ENCODE measurements at places on chromosomes 2 and 18.

DNA sequence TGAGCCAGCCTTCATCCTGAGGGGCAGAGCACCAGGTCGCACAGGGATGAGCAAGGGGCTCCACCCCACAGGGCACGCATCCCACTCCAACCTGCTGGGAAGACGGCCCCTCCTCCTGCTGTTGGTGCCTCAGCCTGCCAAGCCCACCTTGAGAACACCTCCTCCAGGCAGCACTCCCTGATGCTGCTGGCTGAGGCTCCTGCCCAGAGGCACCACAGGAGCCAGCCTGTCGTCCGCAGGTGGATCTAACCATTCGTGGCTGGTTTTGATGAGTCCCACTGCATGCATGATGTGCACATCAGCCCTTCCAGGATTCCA, 58.4 kb downstream of the BIN1 start:
- no peak for DNase-seq

DNA sequence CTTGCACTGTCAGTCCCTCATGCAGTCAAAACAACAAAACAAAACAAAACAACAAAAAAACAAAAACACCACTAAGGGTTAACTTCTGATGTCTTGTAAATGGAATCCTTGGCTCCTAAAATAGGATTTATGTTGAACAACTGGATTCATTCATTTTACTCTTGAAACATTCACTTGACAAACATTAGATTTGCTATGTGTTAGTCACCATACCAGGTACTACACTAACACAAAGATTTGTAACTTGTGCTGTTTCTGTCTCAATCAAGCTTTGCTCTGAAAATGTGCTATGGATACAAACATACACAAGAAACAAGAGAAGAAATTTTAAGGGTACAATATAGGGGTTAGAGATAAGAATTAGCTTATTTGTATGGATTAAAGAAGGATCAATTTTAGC, 812.8 kb downstream of the LRP1B start:
- no peak for DNase-seq

GRCh38 chr2:130828461-130828860, 8.3 kb upstream of the ARHGEF4 start:
- DNase-seq, result no peak

DNA sequence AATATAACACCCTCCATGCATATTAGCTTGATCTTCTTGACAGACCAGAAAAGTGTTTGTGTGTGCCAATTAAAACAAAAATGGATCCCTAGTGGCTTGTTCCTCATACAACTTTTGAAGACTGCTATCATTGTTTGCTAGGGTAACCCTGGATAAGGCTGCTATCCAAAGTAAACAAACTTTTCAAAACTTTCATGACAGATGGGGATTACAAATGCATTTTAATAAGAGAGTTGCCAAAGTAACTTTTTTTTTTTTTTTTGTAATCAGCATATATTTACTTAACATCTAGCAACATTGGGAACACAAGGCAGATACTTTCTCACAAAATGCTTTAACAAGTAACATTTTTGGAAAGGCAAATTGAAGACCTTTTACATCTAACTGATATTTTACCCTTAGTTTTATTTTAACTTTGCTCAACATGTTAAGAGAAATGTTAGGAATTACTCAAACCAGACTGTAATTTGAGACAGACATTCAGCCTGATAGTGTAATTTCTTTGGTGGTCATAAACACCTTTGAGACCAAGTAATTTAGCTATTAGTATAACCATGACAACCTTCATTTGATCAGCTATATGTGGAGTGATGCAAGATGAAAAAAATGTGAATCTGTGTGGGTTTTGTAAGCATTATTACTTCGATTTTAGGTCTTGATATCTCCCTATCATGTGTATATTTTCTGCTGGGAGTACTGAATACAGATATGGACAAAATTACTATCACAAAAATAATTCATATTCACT, 300.9 kb downstream of the ARHGAP15 start:
- no peak for DNase-seq

DNA sequence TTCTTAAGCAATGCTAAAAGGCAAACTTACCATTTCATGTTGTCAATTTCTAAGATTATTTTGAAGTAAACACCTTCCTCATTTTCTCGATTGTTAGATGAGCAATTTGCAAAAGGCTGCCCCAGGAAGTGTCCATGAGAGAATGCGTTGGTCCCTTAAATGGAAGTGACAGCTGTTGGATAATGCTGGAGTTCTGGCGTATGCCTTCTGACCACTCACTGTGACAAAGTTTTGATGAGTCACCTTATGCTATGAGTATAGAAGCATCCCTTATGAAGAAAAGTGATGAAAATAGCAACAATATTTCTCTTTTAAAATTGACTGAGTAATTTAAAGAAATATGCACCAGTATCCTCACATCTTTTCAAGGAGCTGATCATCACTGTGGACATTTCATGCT, 1497.5 kb downstream of the DPP10 start:
- no peak for DNase-seq

DNA sequence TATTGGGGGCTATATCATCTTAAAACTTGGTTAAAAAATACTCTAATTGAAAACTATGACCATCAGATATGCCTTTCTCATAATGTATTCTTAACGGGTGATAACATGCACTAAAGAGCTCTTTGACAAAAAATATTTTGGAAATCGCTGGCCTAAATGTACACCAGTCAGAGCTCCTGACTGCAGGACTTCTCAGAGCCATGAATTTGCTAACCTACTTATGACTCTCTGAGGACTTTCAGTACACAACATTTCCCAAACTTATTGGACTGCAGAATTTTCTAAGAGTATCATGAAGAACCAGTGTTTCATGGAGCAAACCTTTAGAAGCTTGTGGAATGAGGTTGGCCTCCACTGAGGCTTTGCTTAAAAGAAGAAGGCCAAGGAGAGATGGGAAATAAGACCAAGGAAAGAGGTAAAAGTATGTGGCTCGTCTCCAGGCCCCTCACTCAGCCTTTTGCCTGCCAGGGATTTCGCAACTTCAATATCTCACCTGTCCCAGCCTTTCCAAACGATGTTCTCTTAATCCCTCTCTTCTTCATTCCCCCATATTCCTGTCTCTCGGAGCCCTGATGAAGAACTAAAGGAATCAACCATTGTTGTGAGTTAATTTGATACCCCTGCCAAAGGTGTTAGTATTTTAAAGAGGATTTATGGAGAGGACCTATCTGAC, 88.8 kb upstream of the EPC2 start:
- DNase-seq, result no peak

- DNase-seq, result no peak
These were observed 3.8 kb downstream of the EVX2 start for GRCh38 chr2:176079831-176080539.

- DNase-seq, result no peak
These were observed 32.9 kb upstream of the GALNT14 start for GRCh38 chr2:31171142-31171541.

- DNase-seq, result no peak
These were observed 34.9 kb downstream of the SPATS2L start for GRCh38 chr2:200341376-200341775.

DNA sequence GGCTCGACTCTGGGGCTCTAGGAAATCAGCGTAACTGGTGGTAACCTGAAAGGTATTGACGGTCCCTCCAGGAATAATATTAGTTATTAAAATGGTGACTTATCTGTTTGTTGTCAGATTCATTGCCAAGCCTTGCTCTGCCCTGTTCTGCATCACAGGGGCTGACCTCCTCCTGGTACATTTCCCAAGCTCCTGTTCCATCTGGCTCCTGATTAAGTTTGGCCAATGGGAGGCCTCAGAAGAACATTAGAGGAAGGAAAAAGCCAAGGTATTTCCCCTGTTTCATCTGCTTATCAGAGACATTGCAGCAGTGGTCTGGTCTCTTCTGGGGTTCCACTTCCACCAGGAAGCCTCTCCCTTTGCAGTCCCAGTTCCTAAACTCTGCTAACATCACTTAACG, 527.0 kb downstream of the TNS1 start:
- no peak for DNase-seq

DNA sequence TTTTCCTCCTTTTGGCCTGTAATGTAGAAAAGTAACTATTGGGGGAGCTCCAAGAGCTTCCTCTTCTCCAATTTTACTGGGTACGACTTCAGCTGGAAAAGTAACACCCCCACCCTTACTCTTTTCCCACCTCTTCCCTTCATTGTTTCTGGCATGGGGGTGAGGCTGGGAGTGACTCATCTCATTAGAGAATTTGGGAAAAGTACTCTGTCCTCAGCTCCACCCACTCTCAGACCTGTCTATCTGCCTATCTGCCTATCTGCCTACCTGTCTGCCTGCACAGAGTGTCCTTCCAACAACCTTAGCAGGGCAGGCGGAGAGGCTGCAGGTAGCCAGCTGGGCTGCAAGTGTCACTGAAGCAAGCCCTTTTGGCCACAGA, 93.6 kb downstream of the EPHA4 start:
- no peak for DNase-seq

DNA sequence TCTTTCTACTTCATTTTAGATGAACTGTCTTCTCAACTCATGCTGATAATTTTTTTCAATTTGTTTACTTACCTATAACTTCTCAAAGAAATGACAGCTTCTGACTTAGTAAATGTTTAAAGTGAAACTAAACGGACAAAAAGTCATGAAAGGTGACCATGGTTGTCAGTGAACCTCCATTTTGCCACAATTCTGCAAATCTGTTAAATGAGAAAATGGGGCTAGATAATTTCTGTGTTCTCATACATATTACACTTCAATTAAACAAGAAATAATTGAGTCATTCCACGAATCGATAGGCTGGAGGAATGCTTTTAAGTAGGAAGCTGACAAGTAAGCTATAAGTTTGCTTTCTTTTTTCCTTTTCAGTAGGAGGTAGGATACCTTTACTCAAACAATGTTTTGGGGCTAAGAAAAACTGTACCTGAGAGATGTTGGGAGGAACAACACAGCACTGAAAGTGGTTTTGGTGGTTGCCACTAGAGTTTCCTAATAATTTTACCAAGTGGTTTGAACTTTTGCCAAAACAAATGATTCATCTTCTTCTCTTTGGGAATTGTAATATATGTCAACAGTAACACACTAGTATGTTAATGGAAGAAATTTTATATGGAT, 17.1 kb downstream of the DYNAP start:
- DNase-seq, result no peak

GRCh38 chr2:128472789-128473174, 154.1 kb upstream of the HS6ST1 start:
- DNase-seq, result no peak
